ENCODE measurements at places on chromosomes 3 and 15. TPM values are rescaled to one million over a fixed set of nuclear protein-coding genes. Genes with fewer than 3 reads are reported as not detected.

- DNase-seq, result no peak
These were observed 38.0 kb downstream of the CCR3 start for GRCh38 chr3:46280105-46280797.

CHP1 gene
- 124 TPM for total RNA-seq

GRCh38 chr3:39783680-39784079 lies 25.7 kb upstream of the MYRIP start:
- DNase-seq, result no peak

ICE2 gene
- total RNA-seq, result 22.9 TPM

- peak; percentile 34 for DNase-seq
These were observed 20.2 kb downstream of the CRABP1 start for GRCh38 chr15:78360367-78360801.

DNA sequence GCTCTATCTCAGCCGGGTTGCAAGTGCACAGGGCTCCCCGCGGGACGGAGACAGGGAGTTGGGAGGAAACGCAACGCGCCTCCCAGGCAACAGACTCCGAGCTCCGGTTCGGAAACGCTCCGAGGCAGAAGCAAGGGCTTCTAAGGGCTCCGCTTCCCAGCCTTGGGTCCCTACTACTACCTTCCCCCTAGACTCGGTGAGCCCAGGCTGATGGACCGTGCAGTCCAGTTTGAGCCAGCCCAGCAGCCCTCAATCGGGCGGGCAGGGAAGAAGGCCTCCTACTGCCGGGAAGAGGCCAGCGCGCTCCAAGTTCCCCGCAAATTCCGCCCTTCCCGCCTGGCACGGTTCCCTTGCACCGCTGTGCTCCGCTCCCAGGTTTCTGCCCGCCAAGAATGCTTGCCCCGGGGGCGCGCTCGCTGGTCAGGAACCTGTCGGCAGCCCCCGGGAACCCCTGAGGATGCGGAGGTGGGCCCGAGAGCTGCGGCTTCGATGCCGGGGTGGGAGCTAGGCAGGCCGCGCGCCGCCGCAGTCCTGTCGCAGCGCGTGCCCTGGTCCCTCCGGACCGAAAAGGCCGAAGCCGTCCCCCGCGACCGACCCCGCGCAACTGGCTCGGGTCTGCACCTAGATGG lies 728 bp downstream of the TRANK1 start:
- DNase-seq, result peak; percentile 63

GRCh38 chr3:54698054-54698453 lies 229.8 kb downstream of the LRTM1 start:
- no peak for DNase-seq

GRCh38 chr15:78675617-78676360 lies 34.8 kb upstream of the CHRNB4 start:
- no peak for DNase-seq

CHL1 gene
- 8.8 TPM for total RNA-seq

EEF1AKMT4 gene
- 1.6 TPM for total RNA-seq
